ENCODE measurements at places on chromosomes 16 and 17.

DNA sequence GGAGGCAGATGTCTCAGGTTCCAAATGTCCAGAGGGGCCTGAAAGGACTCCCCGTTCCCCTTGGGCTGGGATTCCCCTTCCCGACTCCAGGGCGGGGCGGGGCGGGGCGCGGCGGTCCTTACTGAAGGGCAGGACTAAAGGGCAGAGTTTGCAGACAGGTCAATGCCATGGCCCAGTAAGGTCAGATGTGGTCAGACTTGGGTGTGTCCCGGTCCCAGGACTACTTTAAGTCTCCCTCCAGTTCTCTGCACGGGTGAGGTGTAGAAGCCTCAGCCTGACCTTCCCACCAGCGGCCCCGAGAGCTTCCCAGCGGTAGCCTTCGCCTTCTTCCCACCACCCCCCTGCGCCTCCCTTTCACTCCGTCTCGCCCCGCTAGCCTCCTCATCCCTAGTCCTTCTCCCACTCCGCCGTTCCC lies 532 bp downstream of the KDM6B start:
- DNase-seq = no peak

GRCh38 chr17:30720013-30720471 lies 104.5 kb downstream of the CRLF3 start:
- DNase-seq = no peak

DNA sequence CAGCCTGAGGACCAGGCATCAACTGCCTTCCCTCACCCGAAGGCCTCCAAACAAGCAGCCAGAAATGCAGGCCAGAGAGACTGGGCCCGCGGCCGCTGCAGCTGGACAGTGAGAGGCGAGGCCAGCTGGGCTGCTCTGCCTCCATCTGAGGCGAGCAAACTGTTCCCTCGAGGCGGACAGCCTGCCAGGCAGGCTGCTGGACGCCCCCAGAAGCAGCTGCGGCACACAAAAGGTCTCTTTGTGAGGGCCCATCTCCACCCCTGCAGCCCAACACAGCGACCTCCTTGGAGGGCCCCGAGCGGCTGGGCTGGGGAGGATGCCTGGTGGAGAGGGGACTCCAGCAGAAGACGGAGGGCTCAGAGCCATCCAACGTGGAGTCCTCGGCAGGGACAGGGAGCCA lies 4.7 kb downstream of the CORO7 start:
- DNase-seq = no peak

DNA sequence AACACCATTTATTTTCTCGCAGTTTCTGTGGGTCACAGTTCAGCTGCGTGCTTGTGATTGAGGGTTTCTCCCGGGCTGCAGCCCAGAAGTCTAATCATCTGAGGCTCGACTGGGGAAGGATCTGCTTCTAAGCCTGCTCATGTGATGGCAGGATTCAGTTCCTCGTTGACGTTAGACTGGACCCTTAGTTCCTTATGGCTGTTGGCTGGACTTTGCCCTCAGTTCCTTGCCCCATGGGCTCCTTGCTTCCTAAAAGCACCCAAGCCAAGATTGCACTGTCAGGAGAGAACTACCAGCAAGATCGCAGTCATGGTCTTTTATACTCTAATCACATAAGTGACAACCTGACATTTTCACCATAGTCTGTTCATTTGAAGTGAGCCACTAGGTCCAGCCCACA lies 250.0 kb downstream of the PRKCA start:
- DNase-seq = no peak

DNA sequence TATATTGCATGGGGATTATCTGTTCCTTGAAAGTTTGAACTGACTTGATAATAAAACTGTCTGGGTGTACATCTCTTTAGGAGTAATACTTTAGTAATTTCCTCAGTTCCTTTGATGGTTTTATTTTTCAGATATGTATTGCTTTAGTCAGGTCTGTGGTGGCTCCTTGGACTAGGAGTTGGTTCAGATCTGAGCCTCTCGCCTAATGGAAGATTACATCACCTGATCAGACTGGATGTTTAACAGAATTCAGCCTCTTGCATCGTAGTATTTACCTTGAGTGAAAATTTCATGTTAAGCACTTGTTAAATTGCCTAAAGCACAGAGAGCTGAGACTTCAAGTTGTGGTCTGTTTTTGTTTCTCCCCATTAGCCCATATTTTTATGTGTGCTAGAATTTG lies 267.3 kb downstream of the MAP2K4 start:
- no peak for DNase-seq

Data from GOT3 (cell line).